ENCODE measurements at places on chromosomes 5 and 9. TPM values are rescaled to one million over a fixed set of nuclear protein-coding genes. Genes with fewer than 3 reads are reported as not detected.

The NUDT12 gene
- 3.6 TPM for total RNA-seq

The PHF24 gene
- not detected for total RNA-seq

The NFX1 gene
- total RNA-seq, result 22.2 TPM

The AMBP gene
- total RNA-seq, result not detected

The PIP5K1B gene
- 0.19 TPM for total RNA-seq

The INSL6 gene
- total RNA-seq, result not detected

The RGP1 gene
- total RNA-seq, result 19.4 TPM

The SIT1 gene
- not detected for total RNA-seq

The SLC2A6 gene
- 55.9 TPM for total RNA-seq

The NEUROG1 gene
- not detected for total RNA-seq

The CCL28 gene
- 2.7 TPM for total RNA-seq

The TRAF1 gene
- 1.3 TPM for total RNA-seq

The KIF4B gene
- 0.33 TPM for total RNA-seq

The EXOSC2 gene
- 37.4 TPM for total RNA-seq

The DDX4 gene
- total RNA-seq, result not detected

The C5orf52 gene
- total RNA-seq, result not detected

The QRFP gene
- total RNA-seq, result not detected

The ANKRD55 gene
- total RNA-seq, result 2.6 TPM

The AFAP1L1 gene
- 98.3 TPM for total RNA-seq

The HOMER1 gene
- total RNA-seq, result 1.6 TPM

The CEP120 gene
- total RNA-seq, result 17.0 TPM

The GZMA gene
- total RNA-seq, result not detected

The KCNMB1 gene
- total RNA-seq, result not detected

The LTC4S gene
- 0.57 TPM for total RNA-seq

The PCDHGB7 gene
- total RNA-seq, result 15.7 TPM

The NOL8 gene
- total RNA-seq, result 22.5 TPM

The MOCS2 gene
- 30.4 TPM for total RNA-seq

The AHRR gene
- 6.2 TPM for total RNA-seq

The LCN12 gene
- 0.29 TPM for total RNA-seq

The PCDHGA3 gene
- total RNA-seq, result 0.86 TPM

The ATP10B gene
- total RNA-seq, result not detected

The OR1J2 gene
- 0.19 TPM for total RNA-seq

The TLX3 gene
- not detected for total RNA-seq

The PCSK1 gene
- total RNA-seq, result 2.3 TPM

The SPATA31C1 gene
- total RNA-seq, result not detected

The NTNG2 gene
- total RNA-seq, result 0.10 TPM

The ESM1 gene
- total RNA-seq, result 181 TPM

The TAS2R1 gene
- total RNA-seq, result not detected

The SNAPC3 gene
- total RNA-seq, result 36.4 TPM

The TNIP1 gene
- 101 TPM for total RNA-seq

The PCDHB15 gene
- 0.98 TPM for total RNA-seq

The PRDM12 gene
- total RNA-seq, result not detected

The CNTNAP3 gene
- 102 TPM for total RNA-seq

The CCDC187 gene
- not detected for total RNA-seq

The DND1 gene
- not detected for total RNA-seq

The LOX gene
- 41.8 TPM for total RNA-seq

The DBH gene
- total RNA-seq, result not detected

The DIRAS2 gene
- not detected for total RNA-seq

The SCGB3A1 gene
- total RNA-seq, result not detected

The PFN3 gene
- total RNA-seq, result not detected

The RLN1 gene
- not detected for total RNA-seq

The SCGB3A2 gene
- total RNA-seq, result not detected

The SLC6A19 gene
- not detected for total RNA-seq

The SLC46A2 gene
- not detected for total RNA-seq

The RMI1 gene
- 10.8 TPM for total RNA-seq

The TTC23L gene
- 0.19 TPM for total RNA-seq

The RANBP3L gene
- total RNA-seq, result not detected

The ANKRD20A1 gene
- total RNA-seq, result 0.98 TPM

The PCDHGB1 gene
- 0.96 TPM for total RNA-seq

The ARID3C gene
- total RNA-seq, result 0.33 TPM
